ENCODE measurements at places on chromosomes 2 and 18.

DNA sequence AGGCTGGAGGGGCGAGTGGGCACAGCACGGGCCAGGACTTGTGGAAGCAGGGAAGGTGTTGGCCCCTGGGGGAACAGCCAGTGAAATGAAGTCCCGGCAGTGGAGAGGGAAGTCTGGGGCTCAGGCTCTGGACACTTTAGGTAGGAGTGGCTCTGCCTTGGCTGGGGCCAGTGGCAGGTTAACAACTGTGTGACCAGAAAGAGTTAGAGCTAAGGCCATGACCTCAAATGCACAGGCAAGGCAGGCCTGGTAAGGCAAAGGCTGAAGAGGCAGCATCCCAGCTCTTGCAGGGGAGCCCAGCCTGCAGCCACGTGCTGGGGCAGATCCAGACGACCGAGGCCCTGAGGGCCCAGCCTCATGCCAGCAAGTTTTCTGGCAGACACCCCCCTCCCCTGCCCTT lies 21.5 kb downstream of the PCARE start:
- no peak for DNase-seq

DNA sequence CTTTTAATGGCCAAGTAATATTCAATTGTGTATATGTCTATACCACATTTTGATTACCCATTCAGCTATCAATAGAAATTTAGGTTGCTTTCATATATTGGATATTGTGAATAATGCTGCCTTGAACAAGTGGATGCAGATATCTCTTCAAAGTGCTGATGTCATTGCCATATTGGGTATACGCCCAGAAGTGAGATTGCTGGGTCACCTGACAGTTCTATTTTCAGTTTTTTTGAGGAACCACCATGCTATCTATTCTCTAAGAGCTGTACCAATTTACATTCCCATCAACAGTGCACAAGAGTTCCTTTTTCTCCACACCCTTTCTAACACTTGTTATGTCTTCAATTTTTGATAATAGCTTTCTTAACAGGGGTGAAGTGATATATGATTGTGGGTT lies 306.9 kb downstream of the ZNF516 start:
- no peak for DNase-seq

- DNase-seq = no peak
Observed at GRCh38 chr2:202335791-202336467, 40.2 kb upstream of the BMPR2 start.

DNA sequence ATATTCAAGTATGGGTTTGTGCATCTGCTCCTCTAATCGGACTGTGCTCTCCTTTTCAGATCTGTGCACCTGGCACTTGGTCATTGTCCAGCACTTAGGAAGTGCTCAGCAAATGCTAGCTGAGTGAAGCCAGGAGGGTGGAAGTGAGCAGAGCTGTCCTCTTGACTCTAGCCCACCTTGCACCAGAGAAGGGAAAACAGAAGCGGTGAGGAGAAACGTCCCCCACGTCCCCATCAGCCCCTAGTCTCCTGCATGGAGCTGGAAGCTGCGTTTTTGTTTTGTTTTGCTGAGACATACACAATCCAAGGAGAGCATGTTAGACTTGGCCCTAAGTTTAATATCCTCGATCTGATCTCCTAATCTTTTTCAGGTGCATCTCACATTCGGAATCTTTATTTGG lies 73.6 kb downstream of the EN1 start:
- DNase-seq = no peak

GRCh38 chr2:189379287-189379630 lies 62.0 kb upstream of the WDR75 start:
- no peak for DNase-seq

GRCh38 chr2:164824872-164825271 lies 16.8 kb downstream of the COBLL1 start:
- DNase-seq = no peak

DNA sequence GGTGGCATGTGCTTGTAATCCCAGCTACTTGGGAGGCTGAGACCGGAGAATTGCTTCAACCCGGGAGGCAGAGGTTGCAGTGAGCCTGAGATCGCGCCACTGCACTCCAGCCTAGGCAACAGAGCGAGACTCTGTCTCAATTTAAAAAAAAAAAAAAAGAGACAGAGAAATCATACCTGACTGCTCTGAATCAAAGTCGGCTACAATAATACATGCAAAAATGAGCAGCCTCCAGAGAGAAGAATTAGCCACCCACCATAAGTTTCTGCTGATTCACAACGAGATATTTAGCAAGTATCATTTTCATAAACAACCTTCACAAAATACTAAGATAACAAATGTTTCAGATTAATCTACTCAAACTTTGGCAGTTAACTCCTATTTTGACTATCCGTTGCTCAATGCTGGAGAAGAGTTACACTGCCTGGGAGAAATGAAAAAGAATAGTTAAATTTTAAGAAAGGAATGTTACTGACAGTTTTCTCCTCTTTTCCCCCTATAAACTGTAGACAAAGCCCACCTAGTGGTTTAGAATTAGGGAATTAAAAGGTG lies 1.5 kb downstream of the OSBPL1A start:
- no peak for DNase-seq

- no peak for DNase-seq
Observed at GRCh38 chr18:31061945-31062344, 19.4 kb upstream of the DSC3 start.

- no peak for DNase-seq
Observed at GRCh38 chr2:197890168-197890567, 85.8 kb downstream of the PLCL1 start.

DNA sequence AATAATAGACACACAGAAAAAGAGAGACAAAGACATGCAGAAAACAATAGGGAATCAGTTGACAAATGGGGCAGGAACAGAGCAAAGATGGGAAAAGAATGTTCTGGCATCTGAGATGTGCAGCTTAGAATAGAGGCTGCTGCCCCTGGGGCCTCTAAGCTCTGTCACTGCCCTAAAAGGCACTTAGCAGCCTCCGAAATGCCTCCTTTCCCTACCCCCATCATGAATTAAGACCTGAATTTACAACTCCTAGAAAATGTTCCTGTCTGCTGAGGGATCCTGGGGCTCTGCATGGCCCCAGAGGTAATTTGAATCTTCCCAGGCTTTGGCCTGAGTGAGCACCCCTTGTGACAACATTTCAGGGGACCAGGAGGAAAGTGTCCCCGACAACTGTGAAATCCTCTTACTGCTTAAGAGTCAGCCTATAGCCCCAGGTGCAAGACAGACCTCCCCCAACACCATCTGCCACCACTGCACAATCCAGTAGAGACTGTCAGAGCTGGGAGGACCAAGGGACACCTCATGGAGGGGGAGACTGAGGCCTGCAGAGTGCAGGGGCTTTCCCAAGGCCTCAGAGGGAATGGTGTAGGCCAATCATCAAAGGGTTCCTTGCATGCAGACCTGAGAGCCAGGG lies 24.8 kb downstream of the MRPL35 start:
- no peak for DNase-seq

DNA sequence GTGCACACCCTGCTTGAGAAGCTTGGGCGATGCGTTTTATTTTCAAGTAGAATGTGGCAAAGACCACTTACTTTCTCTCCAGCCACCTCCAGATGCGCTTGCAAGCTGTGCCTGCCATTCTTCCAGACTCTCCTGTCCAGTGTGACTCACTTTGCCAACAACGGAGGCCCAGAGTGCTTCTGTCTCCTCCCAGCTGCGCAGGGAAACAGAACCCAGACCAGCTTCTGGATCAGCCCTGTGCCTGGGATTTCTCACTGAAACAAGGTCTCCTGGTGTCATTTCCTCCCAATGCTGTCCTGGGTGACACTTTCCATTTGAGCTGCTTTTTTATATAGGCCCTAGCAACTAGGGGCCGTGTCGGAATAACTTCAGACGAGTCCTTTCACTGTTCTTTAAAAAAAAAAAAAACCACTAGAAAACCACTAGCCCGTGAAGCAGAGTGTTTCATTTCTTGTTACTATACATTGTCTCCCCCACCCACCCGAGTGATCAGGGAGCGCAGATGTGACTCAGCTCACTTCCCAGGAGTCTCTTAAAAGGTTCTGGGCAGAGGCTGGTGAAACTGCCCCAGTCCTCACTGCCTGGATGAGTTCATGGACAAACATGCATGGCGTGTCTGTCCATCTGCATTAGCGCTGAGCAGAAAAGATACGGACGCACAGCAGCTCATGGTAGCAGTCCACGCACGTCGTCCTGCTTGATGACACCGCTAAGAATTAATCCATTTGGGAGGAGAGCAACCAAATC lies 25.3 kb upstream of the RPL31 start:
- DNase-seq = no peak

GRCh38 chr18:3514312-3515216 lies 64.6 kb downstream of the TGIF1 start:
- no peak for DNase-seq

DNA sequence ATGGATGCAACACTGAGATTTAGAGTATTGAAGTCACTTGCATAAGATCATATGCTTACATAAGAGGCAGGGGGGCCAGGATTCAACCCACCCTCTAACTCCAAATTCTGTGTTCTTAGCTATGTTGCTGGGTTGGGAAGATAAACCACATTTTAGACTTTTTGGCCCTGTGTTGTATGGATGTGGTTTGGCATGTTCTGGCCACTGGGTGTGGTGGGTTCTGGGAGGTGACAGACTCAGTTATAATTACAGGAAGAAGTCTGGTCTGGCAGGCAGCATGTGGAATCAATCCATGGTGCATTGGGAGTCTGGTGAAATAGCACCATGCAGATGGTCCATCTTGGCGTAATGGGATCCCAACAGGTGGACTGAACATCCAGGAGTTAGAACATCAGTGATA lies 138.9 kb downstream of the LTBP1 start:
- no peak for DNase-seq

- no peak for DNase-seq
Observed at GRCh38 chr18:62182220-62182619, 4.6 kb downstream of the PIGN start.

DNA sequence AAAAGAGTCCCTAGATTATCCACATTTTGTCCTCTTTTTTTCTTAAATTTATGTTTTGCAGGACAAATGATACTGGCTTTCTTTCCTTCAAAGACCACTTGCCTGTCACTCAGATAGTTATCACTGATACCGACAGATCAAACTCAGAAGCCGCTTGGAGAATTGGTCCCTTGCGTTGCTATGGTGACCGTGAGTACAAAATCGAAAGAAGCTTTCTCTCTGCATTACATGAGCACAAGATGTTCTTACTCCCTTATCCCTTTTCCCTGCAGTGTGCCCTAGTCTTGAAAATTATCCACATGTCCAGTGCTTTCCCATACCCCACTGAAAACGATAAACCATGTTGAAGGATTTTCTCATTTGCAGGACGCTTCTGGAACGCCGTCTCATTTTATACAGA lies 738.5 kb downstream of the CNTNAP5 start:
- DNase-seq = no peak

GRCh38 chr2:213087040-213087439 lies 64.4 kb downstream of the IKZF2 start:
- DNase-seq = no peak

DNA sequence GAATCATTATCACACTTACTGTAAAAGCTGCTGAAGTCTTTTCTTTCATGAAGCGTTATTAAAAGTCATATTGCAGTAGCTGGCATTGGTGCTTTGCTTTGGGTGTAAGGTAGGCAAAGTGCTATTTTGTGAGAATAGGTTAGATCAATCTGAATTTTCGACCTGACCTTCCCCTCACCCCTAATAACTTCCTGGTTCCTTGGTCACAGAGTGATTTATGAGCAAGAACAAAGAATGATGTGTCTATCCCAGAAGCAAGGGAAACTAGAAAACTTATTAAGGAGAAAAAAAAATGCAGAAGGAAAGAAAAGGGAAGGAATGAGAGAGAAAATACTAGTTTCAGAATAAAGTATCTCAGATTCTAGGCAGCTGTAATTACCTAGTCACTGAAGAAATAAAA lies 163.1 kb upstream of the MEIS1 start:
- no peak for DNase-seq

GRCh38 chr2:222052934-222053367 lies 245.8 kb downstream of the PAX3 start:
- no peak for DNase-seq

GRCh38 chr18:51137891-51138290 lies 59.6 kb downstream of the MEX3C start:
- no peak for DNase-seq

- DNase-seq = no peak
Observed at GRCh38 chr2:144876013-144876412, 356.1 kb upstream of the ZEB2 start.

GRCh38 chr18:57078614-57079013 lies 68.3 kb upstream of the BOD1L2 start:
- no peak for DNase-seq

- no peak for DNase-seq
Observed at GRCh38 chr2:68169308-68169707, 11.6 kb downstream of the PNO1 start.

DNA sequence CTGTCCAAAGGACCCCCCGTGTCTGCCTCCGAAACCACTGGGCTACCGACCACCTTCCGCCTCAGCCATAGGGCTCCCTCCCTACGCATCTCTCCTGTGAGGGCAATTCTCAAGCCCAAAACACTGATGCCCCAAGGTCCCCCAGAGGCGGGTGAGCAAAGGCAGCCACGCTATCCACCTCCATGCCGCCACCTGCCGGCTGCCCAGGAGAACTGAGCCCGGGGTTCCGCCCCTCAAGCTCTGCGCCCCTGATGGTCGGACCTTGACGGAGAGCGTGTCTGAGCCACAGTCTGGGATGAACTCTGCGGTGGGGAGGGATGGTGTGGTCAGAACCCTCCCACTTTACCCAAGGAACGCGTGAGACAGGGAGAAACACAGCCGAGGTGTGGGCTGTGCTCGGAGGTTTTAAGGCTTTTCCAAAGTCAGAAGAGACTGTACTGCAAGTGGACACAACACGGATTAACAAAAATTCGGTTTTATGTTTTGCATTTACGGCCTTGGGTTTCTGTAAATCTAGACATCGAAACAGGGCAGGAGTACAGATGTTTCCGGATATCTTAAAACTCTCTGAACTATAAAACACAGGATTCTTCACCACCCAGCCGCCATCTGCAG lies 114.1 kb downstream of the ZNF516 start:
- no peak for DNase-seq

DNA sequence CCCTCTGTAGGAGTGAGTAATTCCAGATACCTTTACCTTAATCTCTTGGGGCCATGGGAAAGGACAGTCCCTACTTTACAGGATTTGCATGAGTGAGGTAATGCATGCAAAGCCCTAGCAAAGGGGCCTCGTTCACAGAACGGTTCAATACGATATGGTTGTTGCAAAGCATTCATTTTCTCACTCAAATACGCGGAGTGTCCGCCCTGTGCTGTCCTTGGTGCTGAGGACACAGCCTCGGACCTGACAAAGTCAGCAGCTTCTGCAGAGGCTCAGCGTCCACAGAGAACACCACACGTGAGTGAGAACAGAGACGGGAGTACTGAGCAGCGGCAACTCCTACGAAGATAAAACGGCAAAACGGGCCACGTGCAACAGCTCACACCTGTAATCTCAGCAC lies 125.7 kb downstream of the EIPR1 start:
- no peak for DNase-seq

- no peak for DNase-seq
Observed at GRCh38 chr2:215434447-215435279, 1.2 kb downstream of the FN1 start.

DNA sequence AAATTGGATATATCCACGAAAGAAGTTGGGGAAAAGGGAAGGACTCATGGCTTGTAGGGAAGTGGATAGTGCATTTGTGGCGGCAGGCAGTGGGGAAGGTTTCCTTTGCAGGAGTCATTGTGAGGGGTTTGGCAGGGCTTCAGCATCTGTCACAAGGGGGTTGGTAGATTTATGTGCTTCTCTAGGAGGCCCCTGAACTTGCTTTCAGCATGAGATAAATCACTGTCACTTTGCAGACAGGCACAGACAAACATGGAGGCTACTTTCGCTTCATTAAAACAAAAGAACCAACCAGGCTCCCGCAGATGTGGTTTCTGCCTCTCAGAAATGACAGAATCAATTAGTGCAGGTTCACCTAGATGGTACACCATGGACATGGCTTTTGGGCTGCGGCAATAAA lies 340.7 kb downstream of the TGIF1 start:
- no peak for DNase-seq
